NCI-H446 treated with DMSO at 0.1 percent for 48 hours (cell line): ENCODE measurements at places on chromosomes 4 and X.

- DNase-seq, result no peak
Measured at GRCh38 chrX:110755611-110756010, 40.0 kb downstream of the CHRDL1 start.

- no peak for DNase-seq
Measured at GRCh38 chr4:10584042-10584441, 100.5 kb downstream of the CLNK start.

DNA sequence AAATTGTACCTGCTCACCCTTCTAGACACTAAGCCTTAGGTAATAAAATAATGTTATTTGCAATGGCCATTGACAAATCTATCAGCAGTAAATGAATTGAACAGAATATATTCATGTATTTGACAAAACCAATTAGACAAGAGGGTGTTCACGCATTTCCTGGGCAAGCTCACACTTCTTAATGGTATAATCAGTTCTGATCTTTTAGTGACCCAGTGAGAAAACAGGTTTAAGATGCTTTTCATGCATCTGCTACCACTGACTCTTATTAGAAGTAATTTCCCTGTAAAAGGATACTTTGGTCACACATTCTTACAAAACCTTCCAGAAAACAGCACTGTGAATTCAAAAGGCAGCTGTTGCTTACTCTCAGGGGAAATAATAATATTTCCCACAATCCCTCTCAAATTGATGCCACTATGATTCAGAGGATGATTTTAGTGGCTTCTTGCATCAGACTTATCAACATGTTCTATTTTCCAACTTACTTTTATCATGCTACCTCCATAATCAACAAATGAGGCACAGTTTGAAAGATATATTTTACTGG, 313.9 kb upstream of the NWD2 start:
- DNase-seq, result no peak

GRCh38 chr4:186761393-186761792, 37.7 kb upstream of the FAT1 start:
- no peak for DNase-seq

GRCh38 chr4:152460488-152460887, 75.4 kb downstream of the FBXW7 start:
- no peak for DNase-seq

GRCh38 chr4:17932041-17932440, 89.5 kb downstream of the LCORL start:
- no peak for DNase-seq

GRCh38 chrX:68365341-68365740, 68.0 kb downstream of the OPHN1 start:
- DNase-seq, result no peak

GRCh38 chr4:139844057-139844456, 178.4 kb downstream of the MGST2 start:
- no peak for DNase-seq

DNA sequence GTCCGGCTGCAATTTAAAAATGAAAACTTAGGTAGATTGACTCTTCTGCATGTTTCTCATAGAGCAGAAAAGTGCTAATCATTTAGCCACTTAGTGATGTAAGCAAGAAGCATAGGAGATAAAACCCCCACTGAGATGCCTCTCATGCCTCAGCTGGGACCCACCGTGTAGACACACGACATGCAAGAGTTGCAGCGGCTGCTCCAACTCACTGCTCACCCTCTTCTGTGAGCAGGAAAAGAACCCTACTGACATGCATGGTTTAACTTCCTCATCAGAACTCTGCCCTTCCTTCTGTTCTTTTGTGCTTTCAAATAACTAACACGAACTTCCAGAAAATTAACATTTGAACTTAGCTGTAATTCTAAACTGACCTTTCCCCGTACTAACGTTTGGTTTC, 41.0 kb downstream of the MAP7D3 start:
- DNase-seq, result no peak

DNA sequence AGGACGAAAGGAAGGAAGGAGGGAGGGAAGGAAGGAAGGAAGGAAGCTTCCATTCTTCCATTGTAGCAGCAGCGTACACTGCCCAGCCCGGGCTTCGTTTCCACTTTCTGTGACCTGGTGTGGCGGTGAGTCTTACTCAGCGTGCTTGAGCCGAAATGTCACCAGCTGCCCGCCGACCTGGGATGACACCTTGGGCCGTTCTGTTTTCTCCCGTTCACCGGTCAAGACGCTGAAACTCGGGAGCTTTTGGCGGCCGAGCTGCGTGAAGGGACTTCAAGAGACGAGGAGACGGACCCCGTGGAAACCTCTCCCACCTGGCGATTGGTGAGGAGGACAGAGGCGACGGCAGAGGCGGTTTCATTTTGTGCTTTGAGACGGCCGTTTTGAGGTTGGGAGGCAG, 47.1 kb upstream of the PPP2R3B start:
- no peak for DNase-seq

- no peak for DNase-seq
Measured at GRCh38 chr4:68954126-68954525, 2.5 kb upstream of the UGT2A3 start.

DNA sequence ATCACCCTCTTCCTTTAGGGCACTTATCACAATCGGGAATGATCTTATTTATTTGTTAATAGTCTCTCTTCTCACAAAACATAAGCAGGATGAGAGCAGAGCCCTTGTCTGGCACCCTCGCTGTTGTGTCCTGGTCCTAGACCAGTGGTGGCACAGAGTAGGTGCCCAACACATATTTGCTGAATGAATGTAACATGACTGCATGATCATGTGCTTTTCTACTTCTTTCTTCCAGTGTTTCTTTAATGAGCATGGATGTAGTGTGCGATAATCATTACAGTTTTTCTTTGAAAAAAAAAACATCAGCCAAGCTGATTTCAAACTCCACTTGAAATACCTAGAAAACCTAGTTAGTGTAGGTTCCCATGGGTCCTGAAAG, 164.1 kb downstream of the CHIC2 start:
- DNase-seq, result no peak

GRCh38 chrX:74902806-74903205, 22.4 kb downstream of the NEXMIF start:
- DNase-seq, result no peak

GRCh38 chrX:7115557-7115956, 32.0 kb upstream of the STS start:
- no peak for DNase-seq

- DNase-seq, result no peak
Measured at GRCh38 chr4:94978904-94979303, 221.1 kb downstream of the BMPR1B start.

GRCh38 chr4:125254106-125254505, 60.6 kb upstream of the FAT4 start:
- no peak for DNase-seq

- DNase-seq, result no peak
Measured at GRCh38 chr4:54192811-54193210, 36.3 kb upstream of the PDGFRA start.
